ENCODE measurements at places on chromosomes 7 and 10. TPM values are rescaled to one million over a fixed set of nuclear protein-coding genes. Genes with fewer than 3 reads are reported as not detected.
A peak's percentile ranks its signal among the peaks of the same experiment; 100 is the strongest.

Gene PRKCQ
- total RNA-seq, result 1.3 TPM

Gene CALML5
- total RNA-seq, result not detected

GRCh38 chr7:157564517-157565177 lies 227.8 kb downstream of the DNAJB6 start:
- no peak for DNase-seq

- DNase-seq, result no peak
Measured at GRCh38 chr10:124280916-124281315, 137.8 kb downstream of the OAT start.

GRCh38 chr7:27102581-27103442 lies at the start of gene HOXA2:
Gene HOXA2 (minus strand): TSS chr7:27102683. CDS start chr7:27102500, 183 bp downstream.
- DNase-seq, result no peak

GRCh38 chr10:92042541-92042940 lies 119.0 kb downstream of the BTAF1 start:
- no peak for DNase-seq

DNA sequence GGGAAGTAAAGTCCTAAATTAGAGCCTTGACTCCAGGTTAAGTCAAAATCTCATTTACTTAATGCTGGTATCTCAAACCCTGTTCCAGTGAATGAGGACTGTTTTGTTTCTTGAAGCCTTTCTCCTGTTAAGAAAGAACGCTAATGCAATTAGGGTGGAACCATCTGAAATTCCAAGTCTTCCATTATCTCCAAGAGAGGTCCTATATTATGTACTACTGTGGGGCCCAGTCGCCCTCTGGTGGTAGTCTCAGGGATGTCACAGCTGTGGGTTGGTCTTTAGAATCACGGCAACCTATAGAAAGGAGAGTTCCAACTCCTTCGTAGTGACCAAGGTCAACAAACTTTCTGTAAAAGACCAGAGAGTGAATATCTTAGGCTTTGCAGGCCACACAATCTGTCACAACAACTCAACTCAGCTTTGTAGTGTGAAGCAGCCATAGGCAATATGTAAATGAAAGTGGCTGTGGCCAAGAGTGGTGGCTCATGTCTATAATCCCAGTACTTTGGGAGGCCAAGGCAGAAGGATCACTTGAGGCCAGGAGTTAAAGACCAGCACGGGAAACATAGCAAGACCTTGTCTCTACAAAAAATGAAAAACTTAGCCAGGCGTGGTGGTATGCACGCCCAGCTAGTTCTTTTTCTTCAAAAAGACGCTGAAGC lies 9.3 kb downstream of the RPP38 start:
- peak; percentile 87 for DNase-seq

DNA sequence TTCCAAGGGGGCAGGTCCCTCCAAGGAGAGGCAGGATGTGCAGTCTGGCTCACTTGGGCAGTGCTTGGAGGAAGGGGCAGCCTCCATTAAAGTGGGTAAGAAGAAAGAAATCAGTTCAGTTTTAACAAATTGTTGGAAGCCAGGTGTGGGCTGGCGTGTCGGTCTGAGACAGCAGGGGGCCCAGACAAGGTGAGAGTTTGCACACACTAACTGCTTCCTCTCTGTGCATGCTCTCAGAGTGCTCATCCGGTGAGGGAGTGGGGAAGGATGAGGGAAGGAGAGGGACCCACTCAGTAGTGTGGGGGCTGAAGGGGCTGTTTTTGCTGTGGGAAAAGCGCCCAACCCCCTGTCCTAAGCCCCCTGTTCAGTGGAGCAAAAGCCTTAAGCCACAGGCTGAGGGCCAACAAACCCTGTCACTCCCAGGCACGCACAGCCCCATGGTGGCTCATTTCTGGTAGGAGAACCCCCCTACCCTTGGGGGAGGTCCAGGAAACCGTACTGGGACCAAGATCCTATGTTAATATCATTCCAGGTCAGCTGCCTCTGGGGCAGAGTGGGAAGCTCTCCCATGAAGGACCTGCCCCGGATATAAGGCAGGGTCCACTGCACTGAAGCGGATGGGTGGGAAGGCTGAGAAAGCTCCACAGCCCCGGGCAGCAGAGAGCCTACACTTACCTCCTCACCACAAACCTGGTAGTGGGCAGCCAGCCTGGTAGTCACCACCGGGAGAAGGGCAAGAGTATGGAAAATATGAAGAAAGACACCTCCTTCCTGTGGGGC lies 5.1 kb upstream of the PCBD1 start:
- no peak for DNase-seq

DNA sequence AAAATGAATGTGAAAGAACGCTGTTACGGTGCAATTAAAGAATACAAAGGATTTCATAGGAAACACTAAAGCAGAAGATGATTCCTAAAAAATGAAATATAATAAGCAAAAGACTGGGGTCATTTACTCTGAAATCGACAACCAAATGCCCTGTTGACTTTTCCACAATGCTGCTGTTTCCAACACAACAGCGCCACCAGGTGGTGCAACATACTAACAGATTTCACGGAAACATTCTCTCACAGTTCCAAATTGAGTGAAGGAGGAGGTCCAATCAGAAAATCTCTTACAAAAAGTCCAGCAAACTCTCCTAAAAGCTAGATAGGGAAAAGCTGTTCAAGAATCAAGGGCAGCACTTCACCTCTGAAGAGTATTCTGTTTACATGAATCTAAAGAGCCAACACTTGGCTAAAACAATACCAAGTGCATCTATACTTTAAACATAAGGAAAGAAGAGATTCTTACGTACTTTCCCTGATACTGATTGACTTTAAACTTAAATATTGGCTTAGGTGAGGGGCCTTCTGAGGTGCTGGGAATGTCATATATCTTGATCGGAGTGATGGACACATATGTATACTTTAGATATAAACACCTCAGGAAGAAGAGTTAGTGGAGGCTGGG lies 55.9 kb downstream of the UPF2 start:
- DNase-seq, result peak; percentile 84

DNA sequence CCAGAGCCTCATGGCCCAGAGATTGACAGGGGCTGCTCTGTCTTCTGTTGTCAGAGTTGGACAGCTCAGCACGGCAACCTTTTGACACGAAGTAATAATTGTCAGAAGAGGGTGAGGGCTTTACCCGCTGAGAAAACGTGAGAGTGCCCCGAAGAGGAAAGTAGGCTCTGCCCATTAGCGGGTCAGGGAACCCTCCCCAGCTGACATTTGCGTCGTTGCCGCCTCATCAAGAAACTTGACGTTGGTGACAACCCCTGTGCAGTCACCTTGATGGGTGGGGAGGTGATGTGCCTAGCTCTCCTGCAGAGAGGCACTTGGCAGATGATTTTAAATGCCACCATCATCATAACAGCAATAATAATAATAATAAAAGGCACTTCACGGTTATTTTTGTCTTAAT lies 202.1 kb downstream of the USP6NL start:
- no peak for DNase-seq

GRCh38 chr7:157409753-157410727 lies 73.2 kb downstream of the DNAJB6 start:
- DNase-seq, result no peak

Gene PHYHIPL
- total RNA-seq, result 6.2 TPM

Gene MRC1
- total RNA-seq, result 7.9 TPM

DNA sequence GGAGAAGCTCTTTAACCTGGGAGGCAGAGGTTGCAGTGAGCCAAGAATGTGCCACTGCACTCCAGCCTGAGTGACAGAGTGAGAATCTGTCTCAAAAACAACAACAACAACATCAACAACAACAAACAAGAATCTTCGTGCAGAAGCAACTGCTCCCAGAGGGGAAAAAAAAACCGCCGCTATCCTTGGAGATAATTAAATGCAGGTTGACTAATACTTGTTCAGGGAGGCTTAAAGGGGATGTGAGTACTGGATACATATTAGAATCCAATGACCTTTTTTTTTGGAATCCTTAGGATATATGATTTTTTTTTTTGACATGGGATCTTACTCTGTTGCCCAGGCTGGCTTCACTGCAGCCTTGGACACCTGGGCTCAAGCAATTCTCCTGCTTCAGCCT lies 89.6 kb upstream of the FAM171A1 start:
- no peak for DNase-seq

- peak; percentile 87 for DNase-seq
Measured at GRCh38 chr7:99579956-99580777, 17.9 kb upstream of the TMEM225B start.

- no peak for DNase-seq
Measured at GRCh38 chr7:134359787-134360432, 43.2 kb upstream of the SLC35B4 start.

DNA sequence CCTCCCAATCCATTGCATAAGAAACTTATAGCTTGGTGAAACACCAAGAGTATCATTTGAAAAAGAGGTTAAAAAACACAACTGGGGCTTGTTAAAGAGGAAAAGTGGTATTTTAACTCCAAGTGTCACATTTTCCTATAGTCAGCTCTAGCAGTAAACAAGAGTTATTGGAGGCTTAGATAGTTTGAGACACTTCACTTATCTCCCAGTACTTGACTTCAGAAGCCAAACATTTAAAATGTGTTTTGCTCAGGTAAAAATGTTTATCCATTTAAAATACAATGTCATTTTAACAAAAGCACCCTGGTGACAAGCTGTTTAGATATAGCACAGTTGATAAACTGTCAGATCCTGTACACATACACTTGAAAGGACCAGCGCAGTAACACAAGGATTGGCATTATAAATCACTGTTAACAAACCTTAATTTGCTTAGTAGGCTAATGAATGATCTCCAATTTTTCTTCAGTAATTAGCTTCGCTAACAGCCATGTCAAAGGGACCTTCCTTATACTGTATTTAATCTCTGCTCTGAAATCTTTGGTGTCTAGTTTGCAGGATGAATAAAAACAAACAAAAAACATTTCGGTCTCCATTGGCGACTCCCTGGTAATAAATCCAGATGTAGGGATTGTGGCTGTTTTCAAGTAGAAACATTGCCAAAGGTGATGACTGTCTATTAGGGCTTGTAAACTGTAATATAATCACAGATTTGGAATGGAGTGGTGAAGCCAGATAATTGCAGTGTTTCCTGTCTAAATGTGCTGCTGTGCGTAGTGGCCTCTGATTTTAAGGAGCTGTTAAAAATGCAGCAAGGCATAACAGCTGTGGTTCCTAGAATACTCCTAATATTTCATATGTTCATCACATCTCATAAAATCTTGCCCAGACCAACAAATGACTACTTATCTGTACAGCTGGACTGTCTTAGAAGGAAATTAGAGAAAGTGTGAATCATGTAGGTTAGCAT lies 545.1 kb downstream of the AUTS2 start:
- DNase-seq, result no peak

DNA sequence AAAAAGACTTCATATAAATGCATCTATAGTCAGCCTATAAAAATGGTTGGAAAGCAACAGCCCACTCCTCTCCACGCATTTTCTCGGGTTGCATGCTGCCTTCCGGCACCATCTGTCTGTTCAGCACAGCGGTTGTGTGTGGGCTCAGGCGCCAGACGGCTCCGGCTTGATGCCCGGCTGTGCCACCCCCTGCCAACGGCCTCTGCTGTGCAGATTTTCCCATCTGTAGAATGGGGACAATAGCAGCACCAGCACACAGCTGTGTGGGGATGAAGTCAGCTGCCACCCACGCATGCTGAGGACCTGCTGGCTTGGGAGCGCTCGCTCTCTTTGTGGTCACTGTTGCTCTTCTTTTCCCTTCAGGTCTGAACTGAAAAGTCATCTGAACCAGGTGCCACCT lies 19.5 kb downstream of the PRKAG2 start:
- no peak for DNase-seq

Gene EFCAB10
- total RNA-seq, result not detected

- DNase-seq, result no peak
Measured at GRCh38 chr10:97243836-97244235, 48.6 kb downstream of the ARHGAP19 start.

Gene OR9A2
- total RNA-seq, result not detected

Gene AOAH
- total RNA-seq, result not detected

Gene PRKG1
- total RNA-seq, result 52.7 TPM

- DNase-seq, result no peak
Measured at GRCh38 chr10:63166742-63167258, 33.7 kb downstream of the NRBF2 start.

Gene AQP1
- not detected for total RNA-seq

Gene ANKRD30A
- not detected for total RNA-seq

DNA sequence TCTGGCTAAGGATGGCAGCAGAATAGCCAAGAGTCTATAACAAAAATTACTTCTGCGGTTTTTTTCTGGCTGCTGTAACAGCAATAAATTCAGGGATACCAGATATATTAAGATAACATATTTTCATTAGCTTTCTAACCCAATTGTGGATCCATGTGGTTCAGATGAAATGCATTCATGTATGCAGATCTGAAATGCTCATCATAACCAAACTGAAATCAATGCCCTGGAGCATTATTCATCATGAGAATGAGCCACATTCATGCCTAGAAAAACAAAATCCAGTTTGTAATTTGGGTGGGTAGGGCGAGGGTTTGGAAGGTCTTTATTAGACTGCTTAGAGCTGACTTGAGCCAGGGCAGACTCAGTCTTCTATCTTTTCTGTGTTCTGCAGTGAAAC lies 69.8 kb upstream of the SEMA3A start:
- no peak for DNase-seq

- no peak for DNase-seq
Measured at GRCh38 chr7:124956160-124956559, 26.5 kb upstream of the POT1 start.

GRCh38 chr7:13989949-13990305 lies 461 bp upstream of the ETV1 start:
- DNase-seq, result no peak

Gene TMEM229A
- not detected for total RNA-seq

DNA sequence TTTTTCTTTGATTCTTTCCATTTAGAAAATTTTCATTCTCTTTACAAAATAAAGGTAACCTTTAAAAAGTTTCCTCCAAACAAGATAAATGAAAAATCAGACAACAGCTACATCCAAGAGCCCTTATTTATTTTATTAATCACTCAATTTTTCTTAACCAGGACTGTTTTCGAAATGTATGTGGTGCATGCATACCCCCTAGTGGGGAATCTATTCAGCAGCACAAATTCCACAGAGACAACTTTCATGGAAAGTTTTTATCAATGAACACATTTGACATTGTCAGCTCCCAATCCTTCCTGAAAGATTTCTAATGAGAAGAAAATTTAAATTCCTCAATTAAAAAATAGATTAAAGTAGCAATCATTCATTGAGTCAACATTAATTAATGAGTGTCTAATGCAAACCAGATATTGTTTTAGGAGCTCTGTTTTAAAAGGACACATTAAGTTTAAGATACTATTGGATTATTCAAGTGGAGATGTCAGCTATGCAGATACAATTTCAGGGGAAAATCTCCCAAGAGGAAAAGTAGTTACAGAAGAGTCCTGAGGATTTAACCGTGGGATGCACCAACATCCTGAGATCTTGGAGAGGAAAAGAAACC lies 5.2 kb upstream of the HTR7 start:
- DNase-seq, result no peak

GRCh38 chr10:27433976-27434375 lies 70.1 kb upstream of the RAB18 start:
- DNase-seq, result no peak

Gene ADRA2A
- total RNA-seq, result 0.32 TPM

GRCh38 chr10:51297438-51297837 lies 223.2 kb downstream of the PRKG1 start:
- no peak for DNase-seq

Gene CCDC3
- 13.8 TPM for total RNA-seq
